ENCODE measurements at places on chromosomes 6 and 20. TPM values are rescaled to one million over a fixed set of nuclear protein-coding genes. Genes with fewer than 3 reads are reported as not detected.

Gene ALDH5A1
- 14.0 TPM for polyA plus RNA-seq

GRCh38 chr6:31728767-31729514, at the start of gene DDAH2:
Gene DDAH2 (minus strand): TSS chr6:31729299. CDS start chr6:31729161, 138 bp downstream.
- no peak for DNase-seq

Gene DLL1
- polyA plus RNA-seq, result 0.34 TPM

DNA sequence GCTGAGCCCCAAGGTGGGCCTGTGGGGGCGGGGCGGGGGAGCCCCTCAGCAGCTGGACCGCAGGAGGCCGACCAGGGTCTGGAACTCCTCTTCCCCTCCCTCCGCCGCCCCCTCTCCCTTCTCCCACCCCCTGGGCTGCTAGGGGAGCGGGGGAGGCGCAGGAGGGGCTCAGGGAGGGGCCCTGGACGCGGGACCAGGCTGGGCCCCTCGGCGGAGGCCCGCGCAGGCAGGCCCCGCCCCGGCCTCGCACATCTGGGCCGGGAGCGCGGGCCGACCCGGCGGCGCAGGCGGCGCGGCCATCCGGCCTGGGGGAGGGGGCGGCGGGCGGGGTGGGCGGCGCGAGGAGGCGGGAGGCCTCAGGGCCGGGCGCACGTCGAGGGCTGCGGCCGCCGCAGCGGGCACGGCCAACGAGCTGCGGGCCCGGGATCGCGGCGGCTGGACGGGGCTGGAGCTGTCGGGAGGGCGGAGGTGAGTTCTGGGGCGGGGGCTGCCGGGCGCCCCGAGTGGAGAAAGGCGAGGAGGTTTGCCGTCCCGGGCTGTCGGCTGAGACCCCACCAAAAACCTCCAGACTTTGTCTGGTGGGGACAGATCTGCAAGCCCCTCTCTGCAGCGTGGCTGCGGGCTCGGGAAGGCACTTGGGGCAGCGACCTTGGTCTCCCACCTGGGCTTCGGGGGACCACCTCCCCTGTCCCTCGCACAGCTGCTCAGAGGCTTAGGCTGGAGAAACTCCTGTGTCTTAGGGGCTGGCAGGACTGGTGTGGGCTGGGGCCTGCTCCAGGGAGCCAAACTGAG, at the start of gene HSPA12B:
Gene HSPA12B (plus strand): TSS at position 359 of the 792 bp plus-strand sequence. CDS start 5,990 bp downstream, outside the sequence.
- no peak for DNase-seq

Gene GINS1
- polyA plus RNA-seq, result 0.89 TPM

- DNase-seq, result no peak
Measured at GRCh38 chr6:34416877-34417371, 8.9 kb downstream of the RPS10 start.

DNA sequence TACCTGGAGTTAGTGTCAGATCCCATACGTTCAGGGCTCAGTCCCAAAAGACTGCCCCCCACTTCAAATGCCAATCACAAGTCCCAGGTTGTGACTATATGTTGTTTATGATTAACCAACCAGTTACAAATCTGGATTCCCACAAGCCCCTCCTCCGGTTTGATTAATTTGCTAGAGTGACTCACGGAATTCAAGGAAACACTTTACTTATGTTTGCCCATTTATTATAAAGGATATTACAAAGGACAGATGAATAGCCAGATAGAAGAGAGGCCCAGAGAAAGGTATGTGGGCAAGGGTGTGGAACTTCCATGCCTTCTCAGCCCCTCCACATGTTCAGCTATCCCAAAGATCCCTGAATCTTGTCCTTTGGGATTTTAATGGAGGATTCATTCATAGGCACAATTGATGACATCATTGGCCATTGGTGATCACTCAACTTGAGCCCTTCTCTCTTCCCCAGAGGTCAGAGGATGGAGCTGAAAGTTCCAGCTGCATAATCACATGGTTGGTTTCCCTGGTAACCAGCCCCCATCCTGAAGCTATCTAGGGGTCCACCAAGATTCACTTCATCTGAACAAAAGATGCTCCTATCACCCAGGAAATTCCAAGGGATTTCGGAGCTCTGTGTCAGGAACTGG, 2.0 kb downstream of the ECT2L start:
- no peak for DNase-seq

Gene KCNK16
- polyA plus RNA-seq, result not detected

Gene CABLES2
- polyA plus RNA-seq, result 1.1 TPM

- DNase-seq, result no peak
Measured at GRCh38 chr6:63732336-63732735, 96.7 kb downstream of the PHF3 start.

- no peak for DNase-seq
Measured at GRCh38 chr6:126027601-126028000, 41.3 kb downstream of the TRMT11 start.

Gene ZBTB46
- polyA plus RNA-seq, result 0.08 TPM

DNA sequence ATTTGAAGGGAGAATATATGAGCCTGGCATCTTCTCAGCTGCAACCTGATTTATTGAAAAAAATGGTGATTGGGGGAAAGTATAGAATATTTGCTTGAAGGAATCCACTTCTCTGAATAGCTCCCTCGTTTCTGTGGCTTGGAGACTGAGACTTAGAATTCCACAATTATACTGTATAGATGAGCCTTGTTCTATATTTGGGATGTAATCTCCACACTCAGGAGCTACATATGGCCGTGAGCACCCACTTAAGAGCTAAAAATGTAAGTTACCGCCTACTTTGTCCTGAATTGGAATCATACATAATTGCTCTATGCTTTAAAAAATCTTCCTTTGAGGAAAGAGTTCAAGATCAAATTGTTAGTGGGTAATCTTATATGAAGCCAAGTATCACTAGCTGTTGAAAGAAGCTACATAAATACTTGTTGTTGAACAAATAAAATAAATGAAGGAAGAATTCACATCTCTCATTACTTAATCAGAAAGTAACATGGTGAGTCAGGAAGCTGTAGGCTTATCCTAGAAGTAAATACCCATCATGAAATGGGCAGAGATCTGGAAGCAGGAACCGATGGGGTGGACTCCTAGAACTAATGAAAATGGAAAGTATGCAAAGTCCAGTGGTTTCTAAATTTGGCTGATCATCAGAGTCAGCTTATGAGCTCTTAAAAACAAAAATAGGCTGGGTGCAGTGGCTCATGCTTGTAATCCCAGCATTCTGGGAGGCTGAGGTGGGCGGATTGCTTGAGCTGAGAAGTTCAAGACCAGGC, 254.3 kb downstream of the SOX4 start:
- DNase-seq, result no peak

Gene HLA-DQA2
- polyA plus RNA-seq, result 2.8 TPM

- no peak for DNase-seq
Measured at GRCh38 chr20:59728722-59729430, 124.5 kb downstream of the PHACTR3 start.

- no peak for DNase-seq
Measured at GRCh38 chr20:25457886-25458680, 50.6 kb downstream of the GINS1 start.

DNA sequence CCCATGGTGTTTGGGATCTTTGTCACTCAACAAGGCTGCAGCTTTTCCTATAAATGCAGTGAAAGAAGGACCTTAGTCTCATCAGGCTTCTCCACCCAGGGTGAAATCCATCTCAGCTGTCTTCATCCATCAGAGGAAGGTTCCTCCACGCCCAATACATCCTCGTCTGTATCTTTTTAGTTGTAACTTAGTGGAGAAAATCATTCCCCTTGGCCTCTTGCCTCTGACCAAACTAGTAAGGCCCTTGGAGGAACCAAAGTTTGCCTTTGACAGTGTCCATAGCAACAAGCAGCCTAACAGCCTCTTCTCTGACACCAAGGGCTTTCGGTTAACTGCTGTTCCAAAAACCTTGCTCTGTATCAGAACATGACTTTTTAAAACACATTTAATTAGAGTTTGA, 230.3 kb upstream of the ECI2 start:
- no peak for DNase-seq

Gene GTSF1L
- polyA plus RNA-seq, result 0.97 TPM

Gene DDO
- not detected for polyA plus RNA-seq

Gene SIRPG
- 165 TPM for polyA plus RNA-seq

DNA sequence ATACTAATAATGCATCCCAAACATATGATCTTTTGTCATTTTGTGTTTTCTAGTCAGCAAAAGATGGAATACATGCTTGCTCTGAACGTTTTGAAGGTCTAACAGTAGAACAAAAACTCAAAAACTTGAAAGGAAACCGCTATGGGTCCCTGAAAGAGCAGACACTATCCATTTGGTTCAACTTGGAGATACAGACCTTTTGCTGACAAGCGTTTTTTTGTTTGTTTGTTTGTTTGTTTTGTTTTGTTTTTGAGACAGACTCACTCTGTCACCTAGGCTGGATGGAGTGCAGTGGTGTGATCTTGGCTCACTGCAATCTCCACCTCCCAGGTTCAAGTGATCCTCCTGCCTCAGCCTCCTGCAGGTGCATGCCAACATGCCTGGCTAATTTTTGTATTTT, 644.3 kb upstream of the PTCHD4 start:
- DNase-seq, result no peak

DNA sequence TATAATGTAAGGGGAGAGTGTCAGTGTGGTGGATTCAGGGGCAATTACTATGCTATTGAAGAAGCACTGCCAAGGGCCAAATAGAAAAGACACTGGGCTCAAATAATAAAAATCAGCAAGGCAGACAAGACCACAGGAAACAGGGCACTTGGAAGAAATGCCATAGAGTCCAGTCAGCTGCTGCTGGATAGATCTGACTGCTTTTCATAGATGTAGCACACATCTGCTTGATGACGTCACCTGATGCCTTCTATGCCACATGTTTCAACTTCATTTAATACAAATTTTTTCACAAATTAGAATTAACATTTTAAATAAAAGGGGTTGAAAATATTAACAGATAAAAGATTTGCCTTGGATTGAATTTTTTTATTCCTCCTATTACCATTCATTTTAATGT, 23.9 kb upstream of the AHI1 start:
- DNase-seq, result no peak

DNA sequence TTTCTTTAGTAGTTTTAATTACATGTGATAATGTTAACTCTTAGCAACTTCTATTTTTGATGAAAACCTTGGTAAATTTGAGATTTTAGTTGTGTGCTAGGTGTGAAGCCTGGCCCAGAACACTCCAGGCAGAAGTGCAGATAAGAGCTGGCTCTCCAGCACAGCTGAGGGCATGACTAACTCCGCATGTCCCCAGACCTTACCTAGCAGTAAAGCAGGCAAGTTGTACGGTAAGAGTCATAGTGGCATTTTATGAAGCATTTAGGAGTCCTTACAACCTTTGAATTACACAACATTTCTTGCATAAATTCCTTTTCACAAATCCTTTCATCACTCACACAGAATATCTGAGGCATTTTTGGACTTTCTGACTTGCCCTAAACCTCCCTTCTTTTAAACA, 67.2 kb downstream of the OPRM1 start:
- no peak for DNase-seq

- DNase-seq, result no peak
Measured at GRCh38 chr6:22302838-22303237, 6.0 kb upstream of the PRL start.

GRCh38 chr6:114058435-114058834, 87.5 kb upstream of the HDAC2 start:
- DNase-seq, result no peak

DNA sequence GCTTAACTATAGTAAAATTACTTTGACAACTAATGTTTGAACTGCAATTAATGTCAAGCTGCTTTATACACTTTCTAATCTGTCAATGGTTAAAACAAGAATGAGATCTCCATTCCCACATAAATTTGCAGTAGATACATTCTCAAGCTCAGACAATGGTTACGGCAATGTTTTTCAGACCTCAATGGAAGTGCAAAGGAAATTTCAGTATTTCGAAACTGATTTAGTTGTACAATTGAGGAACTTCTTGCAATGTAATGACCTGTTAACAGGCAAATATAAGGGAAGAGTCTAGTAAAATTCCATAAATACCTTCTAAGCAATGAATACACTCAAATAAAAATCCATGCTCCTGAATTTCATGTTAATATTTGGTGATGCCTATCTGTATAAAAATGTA, 94.7 kb downstream of the ADTRP start:
- no peak for DNase-seq

DNA sequence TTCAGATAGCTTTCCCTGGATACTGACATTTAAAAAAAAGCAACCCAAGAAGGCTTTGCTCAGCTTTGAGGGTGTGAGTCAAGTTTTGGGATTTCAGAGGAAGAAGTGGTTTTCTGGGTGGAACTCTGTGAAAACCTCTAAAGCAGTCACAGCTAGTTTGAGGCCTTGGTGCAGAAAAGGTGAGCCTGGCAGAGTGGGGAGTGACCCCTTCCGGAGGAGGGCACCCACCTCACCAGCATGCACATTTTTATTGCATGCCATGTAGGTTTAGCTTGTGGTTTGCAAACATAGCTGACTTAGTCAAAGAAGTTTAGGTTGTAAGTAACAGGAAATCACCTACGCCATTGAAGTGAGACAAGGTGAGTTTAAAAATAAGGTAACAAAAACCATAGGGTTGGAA, 146.8 kb upstream of the PMEPA1 start:
- DNase-seq, result peak; percentile 17

- DNase-seq, result no peak
Measured at GRCh38 chr6:28105245-28105639, 19.2 kb upstream of the ZSCAN16 start.

Data from naive thymus-derived CD8-positive, alpha-beta T cell (primary cell).